NCI-H1417 treated with DMSO at 0.1 percent for 48 hours (cell line): ENCODE measurements at places on chromosomes 5 and 9.

DNA sequence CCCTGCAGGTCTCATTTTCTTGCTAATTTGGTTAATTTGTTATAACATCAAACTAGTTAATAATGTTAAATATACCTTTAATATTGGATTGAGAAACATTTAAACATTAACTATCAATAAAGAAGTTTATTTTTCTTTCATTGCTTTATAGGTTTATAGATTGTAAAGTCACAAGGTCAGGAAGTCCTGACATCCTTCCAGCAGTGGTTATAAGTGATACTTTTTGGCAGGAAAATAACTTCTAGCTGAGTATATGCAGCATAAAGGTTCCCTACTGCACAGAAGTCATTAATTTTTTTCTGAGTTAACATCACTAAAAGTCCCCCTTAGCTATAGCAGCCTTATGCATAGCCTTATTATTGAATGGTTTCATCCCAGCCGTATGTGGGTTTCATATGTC is 85.5 kb downstream of the LNPEP start:
- no peak for DNase-seq

GRCh38 chr5:161051920-161052500 is 200.0 kb upstream of the ATP10B start:
- no peak for DNase-seq

GRCh38 chr9:33465596-33466564 is 7.8 kb downstream of the NOL6 start:
- DNase-seq, result no peak

DNA sequence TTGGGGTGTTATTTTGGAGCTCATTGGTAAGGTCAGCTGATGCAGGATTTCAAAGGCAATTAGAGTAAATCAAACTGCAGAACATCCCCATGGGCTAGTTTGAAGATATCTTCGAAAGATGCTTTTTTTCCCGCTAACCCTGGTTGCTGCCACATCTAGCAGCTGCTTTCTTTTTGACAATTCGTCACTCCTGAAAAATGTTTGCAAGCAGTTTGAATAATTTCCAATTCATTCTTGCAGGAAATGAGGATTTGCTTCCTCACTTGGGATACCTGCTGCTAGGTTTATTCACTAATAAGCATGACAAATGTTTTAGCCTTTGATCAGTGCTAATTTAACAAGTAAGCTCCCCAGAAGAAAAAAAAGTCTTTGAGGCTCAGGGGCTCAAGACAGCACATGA is 649.6 kb upstream of the RORB start:
- DNase-seq, result no peak

- DNase-seq, result no peak
Measured at GRCh38 chr9:97665742-97666141, 31.4 kb downstream of the XPA start.

- DNase-seq, result no peak
Measured at GRCh38 chr9:14096258-14096922, 217.6 kb downstream of the NFIB start.

- DNase-seq, result no peak
Measured at GRCh38 chr9:128470560-128470959, 14.8 kb downstream of the ODF2 start.

DNA sequence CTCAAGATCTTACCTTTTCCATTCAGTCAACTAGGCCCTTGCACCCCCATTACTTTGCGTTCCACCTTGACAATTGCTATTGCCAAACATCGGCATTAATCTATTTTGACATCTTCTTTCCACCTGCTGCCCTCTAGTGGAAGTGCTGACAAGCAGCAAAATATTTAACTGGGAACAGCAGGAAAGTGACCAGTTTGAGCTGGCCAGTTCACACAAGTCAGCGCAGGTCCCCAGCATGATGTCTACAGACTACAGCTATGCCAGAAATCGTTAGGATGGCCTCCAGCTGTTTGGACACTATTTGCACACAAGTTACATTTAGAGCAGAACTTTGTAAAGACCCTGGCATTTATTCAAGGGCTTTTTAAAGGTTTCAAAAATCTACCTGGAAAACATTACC is 160.1 kb downstream of the GHR start:
- no peak for DNase-seq

DNA sequence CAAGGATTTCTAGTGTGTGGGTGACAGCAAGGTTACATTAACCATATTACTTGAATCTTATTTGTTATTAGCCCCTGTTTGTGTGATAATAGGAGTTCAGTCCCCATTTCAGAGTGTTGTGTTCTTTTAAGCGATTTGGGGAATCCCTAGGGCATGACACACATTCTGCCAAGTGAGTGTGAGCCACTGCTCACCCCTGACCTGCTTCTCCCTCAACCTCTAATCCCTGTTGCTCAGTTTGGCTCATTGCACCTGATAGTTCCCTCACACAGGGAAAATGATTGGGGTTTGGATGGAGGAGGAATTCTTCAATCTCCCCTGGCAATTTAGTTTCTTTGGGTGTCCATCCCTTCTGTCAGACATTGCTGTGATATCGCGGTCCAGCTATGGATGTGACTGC is 149.2 kb downstream of the DMRTA1 start:
- DNase-seq, result no peak

- no peak for DNase-seq
Measured at GRCh38 chr5:118696076-118696475, 292.3 kb downstream of the DTWD2 start.

DNA sequence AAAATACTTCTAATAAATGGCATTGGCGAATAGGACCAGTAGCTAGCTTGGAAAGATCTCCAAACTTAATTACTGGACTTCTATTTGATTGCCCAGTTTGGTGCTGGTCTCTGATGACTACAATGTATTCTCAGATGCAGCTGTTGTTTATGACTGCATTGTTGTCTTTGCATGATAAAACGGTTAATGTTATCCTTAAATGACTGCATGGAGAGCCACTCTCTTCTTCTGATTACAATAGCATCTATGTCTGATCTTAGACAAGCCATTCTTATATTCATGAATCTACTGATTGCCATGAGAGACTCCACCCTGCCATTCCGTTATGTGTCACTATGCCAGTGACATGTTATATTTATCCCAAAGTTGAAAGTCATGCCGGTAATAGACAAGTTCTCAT is 42.9 kb upstream of the ERBIN start:
- DNase-seq, result no peak

DNA sequence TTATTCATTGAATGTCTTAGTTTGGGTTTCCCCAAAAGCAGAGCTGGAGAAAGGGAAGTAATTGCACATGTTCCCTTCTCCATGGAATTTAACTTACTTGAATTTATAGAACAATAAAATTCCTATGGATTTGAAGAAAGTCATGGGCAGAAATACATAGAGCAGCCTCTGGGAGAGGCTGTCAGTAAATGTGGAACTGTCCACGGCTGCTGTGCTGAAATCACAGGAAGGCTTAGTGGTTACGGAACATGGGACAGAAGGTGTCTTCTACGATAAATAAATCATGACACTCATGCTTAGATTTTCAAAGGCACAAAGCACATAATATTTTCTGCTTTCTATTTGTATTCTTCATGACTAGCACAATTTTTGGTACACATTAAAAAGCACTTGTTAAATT is 440.6 kb upstream of the IZUMO3 start:
- DNase-seq, result no peak

GRCh38 chr9:126508171-126508591 is 105.5 kb upstream of the LMX1B start:
- DNase-seq, result no peak

GRCh38 chr9:137128862-137129455 is 10.0 kb upstream of the GRIN1 start:
- DNase-seq, result no peak

DNA sequence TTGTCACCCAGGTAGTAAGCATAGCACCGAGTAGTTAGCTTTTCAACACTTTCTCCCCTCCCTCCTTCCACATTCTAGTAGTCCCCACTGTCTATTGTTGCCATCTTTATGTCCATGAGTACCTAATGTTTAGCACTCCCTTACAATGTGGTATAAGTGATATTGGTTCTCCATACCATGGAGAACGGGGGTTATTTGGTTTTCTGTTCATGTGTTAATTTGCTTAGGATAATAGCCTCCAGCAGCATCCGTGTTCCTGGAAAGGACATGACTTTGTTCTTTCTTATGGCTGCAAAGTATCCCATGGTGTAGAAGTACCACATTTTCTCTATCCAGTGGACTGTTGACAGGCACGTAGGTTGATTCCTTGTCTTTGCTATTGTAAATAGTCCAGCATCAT is 353.9 kb downstream of the ADGRV1 start:
- DNase-seq, result no peak

GRCh38 chr5:93585767-93586385 is 2.9 kb downstream of the NR2F1 start:
- DNase-seq, result no peak

DNA sequence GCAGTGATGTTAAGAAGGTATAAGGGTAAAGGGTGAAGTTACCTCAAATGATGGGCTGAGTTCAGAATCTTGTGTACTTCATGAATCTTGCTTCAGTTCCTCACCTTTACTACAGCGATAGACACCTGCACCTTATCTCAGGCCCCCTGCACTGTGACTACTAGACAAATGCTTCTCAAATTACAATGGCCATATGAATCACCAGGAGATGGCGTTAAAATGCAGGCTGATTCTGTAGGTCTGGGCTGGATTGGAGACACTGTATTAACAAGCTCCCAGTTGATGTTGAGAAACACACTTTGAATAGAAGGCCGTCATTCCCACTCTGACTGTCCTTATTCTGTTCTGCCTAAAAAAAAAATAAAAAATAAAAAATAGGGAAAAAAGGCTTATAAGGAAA is 29.8 kb downstream of the TARS1 start:
- no peak for DNase-seq

DNA sequence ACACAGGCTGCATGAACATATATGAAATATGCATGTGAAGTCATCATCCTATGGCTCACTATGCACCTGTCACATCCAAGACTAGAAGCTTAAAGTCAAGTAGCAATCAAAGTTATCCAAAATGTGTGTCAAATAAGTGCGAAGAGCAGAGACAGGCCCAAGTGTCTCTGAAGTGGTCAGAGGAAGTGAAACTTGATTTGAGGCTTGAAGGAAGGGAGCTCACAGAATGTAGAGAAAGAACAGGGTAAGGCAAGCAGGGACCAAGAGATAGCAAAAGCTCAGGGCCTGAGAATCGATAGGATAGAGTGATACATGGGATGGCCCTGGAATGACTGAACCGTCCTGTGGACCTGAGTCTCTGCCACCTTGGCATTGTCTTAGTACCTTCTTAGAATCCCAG is 274.3 kb upstream of the TRPC7 start:
- no peak for DNase-seq

DNA sequence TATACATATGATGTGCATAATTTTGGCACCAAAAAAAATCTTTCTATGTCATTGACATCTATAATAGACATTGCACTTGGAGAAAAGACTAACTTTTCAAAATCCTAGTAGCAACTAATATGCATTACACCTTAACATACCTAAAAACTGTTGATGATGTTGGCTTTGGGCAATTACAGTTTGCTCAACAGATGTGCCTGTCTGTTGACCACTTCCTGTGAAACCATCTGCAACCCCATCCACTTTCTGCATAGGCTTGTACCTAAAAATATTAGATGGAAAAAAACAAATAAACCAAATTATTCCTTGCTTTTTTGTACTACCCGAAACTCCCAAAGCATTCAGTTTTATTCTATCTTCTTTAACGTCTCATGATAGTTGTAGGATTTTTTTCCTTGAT is 248.6 kb downstream of the RFX3 start:
- no peak for DNase-seq

GRCh38 chr9:72615931-72616330 is 94.5 kb downstream of the TMC1 start:
- no peak for DNase-seq

DNA sequence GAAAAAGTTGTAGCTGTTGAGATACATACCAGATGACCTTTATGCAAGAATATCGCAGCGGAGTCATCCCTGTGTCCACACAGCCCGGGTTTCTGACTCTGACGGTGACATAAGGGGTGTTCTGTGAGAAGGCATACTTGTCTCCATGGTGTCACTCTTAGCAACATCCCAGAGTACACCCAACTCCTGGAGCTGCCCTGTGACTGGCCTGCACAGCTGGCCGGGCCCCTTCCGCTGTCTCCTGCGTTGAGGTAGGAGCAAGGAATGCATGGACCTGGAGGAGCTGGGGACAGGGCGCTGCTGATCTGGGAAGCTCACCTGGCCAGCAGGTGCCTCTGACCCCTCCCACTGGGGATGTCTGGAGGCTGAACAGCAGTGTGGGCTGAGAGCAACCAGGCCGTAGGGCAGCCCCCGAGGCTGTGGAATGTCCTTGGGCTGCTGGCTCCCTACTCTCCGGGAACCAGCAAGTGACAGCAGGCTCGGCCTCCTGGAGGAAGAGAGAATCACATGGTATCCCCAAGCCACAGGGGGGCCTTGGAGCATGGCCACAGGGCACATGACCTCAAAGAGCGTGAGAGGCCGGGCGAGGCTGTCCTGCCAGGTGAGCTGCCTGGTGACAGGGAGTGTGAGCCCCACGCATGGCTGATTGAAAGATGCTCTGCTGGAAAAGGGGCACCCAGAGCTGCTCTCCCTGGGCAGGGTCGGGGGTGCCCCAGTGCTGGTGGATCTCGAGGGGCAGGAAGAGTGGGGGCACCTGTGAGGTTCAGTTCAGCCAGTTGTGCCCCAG is 113.4 kb downstream of the MRPL36 start:
- DNase-seq, result no peak

GRCh38 chr5:73186976-73187375 is 14.0 kb downstream of the TMEM174 start:
- no peak for DNase-seq

DNA sequence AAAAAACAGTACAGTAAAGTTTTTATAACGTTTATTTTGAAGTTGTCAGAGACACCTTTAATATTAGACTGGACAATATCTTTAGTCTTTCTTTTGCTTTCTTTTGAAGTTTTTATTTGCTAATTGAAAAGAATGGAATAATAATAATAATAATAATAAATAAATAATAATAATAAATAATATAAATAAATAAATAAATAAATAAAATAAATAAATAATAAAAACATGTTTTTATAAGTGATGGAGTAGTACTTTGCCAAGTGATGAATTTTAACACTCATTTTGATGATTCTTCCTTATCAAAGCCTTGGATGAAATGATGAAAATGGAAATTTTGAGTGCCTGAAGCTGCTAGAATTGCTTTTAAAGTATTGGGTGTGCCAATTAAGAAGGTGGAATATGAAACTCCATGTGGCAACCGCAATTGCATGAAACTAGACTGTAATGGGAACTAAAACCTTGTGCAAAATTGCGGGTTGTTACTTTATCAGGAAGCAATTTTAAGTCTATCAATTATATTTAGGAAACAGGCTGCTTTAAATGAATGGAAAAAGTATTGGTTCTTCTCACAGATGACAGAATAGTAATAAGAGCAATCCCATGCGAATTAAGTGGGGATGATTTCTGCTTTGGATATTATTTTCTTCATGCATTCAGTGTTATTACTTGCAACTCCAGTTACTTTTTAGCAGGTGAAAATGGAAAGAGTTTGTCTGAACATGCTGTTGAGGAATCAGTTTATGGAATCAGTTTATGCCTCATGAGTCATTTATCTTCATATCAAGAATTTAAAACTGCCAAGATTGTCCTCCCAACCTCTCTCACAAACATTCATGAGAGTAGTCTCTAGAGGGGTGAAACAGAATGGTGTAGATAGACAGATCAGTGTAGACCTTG is 4.6 kb downstream of the ANXA1 start:
- no peak for DNase-seq
